ENCODE measurements at places on chromosomes 1 and 21.

DNA sequence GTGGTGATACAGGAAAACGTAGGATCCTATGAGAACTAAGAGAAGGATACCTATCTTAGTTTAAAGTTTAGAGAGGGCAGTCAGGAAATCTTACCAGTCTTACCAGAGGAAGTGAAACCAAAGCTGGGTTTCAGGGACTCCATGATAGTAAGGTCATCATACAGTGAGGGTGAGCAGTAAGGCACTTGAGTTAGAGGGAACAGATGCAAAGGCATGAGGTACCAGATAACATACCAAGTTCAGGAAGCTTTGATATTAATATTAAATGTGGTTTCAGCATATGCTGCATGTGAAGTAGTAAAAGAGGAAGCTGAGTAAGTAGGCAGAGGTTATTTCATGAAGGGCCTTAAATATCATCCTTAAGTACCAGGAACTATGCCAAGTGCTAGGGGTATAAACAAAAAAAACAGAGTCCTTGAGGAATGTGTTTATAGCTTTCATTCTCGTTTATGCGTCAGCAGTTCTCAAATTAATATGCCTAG, 16.9 kb downstream of the ATG4C start:
- DNase-seq, result no peak

DNA sequence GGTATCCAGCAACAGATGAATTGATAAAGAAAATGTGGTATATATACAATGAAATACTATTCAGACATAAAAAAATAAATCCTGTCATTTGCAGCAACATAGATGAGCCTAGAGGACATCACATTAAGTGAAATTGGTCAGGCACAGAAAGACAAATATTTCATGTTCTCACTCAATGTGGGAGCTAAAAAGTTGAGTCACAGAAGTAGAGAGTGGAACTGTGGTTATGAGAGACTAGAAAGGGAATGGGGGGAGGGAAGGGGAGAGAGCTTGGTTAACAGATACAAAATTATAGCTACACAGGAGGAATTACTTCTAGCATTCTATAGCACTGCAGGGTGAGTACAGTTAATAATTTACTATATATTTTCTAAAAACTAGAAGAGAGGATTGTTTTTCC, 37.1 kb upstream of the SERPINC1 start:
- no peak for DNase-seq

GRCh38 chr1:205122489-205122882, 708 bp upstream of the RBBP5 start:
- DNase-seq, result no peak

DNA sequence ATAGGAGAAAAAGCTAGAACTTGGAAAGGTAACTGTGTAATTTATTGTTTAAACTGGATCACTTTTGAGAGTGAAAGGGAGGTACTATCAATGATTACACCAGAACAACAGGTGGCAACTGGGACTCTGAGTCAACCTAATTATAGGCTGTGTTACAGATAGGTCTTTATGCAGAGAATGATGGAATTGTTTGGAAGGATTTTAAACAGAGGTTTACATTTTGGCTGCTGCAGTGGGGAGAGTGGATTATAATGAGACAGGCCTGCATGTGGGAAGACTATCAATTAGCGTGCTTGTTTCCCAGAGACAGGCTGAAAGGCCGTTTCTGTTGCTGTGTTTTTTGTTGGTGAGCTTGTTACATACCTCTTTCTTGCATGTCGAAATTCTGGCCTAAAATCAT, 432.9 kb downstream of the PLA2G4A start:
- no peak for DNase-seq

- DNase-seq, result peak; percentile 99
Observed at GRCh38 chr1:208183977-208184911, 59.9 kb downstream of the PLXNA2 start.

DNA sequence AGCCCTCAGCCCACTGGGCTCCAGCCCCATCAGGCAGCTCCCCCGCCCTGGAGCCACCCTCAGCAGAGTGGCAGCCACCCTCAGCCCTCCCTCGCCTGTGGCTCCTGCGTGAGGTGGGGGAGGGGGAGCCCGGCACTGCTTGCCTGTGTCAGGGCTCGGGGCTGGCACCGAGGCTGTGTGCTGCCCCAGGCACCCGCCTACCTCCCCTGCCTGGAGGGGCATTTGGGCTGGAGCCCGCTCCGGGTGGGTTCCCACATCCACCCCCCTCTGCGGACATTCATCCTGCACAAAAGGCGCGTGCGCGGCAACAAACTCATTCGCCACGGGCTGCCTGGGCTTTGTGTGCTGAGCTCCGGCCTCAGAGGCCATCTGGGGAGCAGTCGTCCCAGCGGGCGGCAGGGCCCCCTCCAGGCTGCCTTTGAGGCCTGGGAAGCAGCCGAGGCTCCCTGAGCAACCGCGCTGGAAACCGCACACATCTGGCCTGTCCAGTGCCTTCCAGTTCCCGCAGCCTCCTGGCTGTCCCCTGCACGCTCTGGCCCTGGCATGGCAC, 12.6 kb upstream of the TNFRSF14 start:
- no peak for DNase-seq

GRCh38 chr1:97739596-97740103, 181.2 kb downstream of the DPYD start:
- no peak for DNase-seq

- DNase-seq, result peak; percentile 71
Observed at GRCh38 chr1:78279051-78279450, 211.7 kb upstream of the PTGFR start.

GRCh38 chr1:240486611-240487010, 125.3 kb downstream of the GREM2 start:
- no peak for DNase-seq

DNA sequence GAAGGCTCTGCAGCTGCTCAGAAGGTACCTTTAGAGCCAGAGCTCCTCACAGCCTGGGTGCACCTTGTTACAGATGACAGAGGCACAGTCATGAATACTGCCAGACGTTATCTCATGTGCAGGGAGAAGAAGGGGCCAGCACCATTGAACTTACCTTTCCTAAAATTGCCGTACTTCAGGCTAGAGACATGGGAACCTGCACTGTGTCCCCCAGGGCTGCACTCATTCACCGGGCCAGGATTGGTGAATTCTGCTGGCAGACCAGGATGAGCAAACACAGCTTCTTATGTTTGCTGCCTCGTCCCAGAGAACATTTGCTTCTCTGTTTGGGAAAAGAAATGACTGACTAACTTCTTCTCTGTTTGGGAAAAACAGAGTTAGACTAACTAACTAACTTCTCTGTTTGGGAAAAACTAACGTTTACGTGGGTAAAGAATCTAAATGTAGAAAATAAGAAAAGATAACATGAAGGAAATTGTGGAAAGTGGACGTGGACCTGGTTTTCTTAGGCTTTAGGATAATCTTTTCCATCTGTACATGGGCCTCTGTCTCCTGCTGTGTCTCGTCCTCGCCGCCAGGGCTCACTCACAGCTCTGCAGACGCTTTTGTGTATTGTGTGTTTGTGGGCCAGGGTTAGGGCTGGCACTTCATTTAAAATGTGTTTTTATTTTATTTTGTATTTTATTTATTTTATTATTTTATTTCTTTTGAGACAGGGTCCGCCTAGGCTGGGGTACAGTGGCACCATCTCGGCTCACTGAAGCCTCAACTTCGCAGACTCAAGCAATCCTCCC, 9.9 kb downstream of the OBSCN start:
- DNase-seq, result no peak

DNA sequence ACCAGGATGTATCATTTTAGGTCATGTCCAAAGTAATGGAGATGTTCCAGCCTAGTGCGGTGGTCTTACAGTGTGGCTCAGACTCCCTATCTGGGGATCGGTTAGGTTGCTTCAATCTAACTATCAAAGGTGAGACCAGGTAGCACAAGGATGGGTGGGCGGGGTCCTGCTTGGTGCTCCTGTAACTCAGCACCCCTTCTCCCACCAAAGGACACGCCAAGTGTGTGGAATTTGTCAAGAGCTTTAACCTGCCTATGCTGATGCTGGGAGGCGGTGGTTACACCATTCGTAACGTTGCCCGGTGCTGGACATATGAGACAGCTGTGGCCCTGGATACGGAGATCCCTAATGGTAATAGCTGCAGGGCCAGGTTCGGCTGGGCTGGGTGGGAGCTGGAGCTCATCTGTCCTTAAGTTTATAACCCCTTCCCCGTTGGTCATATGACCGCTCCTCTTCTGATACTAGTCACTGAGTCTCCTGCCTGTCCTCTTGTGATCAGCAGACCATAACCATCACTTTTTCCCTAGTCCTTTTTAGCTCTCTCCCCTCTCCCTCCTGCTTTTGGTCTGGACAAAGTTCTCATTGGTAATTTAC, 5.4 kb downstream of the MARCKSL1 start:
- no peak for DNase-seq

DNA sequence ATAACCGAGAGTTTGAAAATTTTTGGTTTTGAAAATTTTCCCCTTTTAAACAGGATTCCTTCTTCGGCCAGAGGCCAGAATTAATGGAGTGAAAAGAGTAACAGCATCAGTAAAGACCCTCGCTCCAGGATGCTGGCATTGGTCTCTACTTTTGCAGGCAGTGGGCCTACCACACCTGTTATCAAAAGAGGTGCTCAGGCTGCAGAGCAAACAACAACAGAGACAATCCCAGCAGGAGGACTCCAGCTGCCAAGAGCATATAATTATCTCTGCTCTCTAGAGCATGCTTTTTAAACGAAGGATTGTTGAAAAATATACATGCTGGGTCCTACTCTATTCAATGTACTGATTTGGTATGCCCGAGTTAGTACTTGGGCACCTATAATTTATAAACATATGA, 1048.5 kb downstream of the PLA2G4A start:
- no peak for DNase-seq

GRCh38 chr1:26529405-26529654, 231 bp upstream of the RPS6KA1 start:
- no peak for DNase-seq

DNA sequence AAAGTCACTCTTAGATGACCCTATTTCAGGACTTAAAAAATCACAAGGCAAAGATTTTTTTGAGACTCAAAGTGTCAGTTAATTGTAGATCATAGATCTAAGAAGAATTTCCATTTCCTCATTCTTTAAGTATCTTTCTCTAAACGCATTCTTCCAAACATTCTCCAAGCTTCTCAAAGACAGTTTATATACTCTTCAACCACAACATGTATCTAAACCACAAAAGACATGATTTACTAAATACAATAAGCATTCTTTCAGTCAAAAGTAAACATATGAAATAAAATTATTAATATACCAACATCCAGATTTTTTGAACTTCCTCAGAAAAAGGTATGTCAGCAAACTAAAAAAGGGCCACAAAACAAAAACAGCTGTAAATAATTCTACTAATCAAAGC, 24.4 kb downstream of the RC3H1 start:
- DNase-seq, result no peak

- no peak for DNase-seq
Observed at GRCh38 chr1:65756616-65757015, 36.1 kb upstream of the PDE4B start.

DNA sequence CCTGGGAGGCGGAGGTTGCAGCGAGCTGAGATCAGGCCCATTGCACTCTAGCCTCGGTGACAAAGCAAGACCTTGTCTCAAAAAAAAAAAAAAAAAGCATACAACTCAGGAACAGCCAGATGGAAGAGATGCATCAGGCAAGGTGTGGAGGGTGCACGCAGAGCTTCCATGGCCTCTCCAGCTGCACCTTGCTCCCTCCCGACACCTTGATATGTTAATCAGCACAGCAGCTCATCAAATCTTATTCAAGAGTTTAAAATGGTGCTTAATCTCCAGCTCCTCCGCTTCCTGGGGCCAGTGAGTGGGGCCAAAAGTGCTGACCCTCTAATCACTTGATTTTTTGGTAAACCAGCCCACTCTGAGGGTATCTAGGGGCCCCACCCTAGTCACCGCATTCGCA, 29.3 kb upstream of the FAM89A start:
- no peak for DNase-seq

- DNase-seq, result no peak
Observed at GRCh38 chr1:63757334-63757733, 16.5 kb upstream of the ROR1 start.

DNA sequence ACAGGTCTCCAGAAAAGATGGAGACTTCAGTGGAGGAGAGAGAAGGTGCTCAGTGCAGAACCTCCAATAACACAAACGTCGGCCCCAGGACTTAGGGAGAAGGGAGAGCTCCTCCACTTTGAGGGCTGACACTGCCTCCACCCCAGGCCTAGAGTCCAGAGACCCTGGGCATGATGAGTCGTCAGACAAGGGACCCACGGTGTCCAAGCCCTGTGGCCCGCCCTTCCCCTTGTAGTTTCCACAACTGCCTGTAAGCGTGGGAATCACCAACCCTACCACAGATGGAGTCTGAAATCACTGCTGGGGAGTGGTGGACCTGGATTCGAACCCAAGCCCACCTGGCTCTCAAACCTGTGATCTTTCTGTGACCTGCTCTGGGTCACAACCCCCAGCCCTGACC, 281.1 kb downstream of the NPHP4 start:
- DNase-seq, result no peak

GRCh38 chr1:58815069-58815685, 31.3 kb upstream of the JUN start:
- peak; percentile 79 for DNase-seq

DNA sequence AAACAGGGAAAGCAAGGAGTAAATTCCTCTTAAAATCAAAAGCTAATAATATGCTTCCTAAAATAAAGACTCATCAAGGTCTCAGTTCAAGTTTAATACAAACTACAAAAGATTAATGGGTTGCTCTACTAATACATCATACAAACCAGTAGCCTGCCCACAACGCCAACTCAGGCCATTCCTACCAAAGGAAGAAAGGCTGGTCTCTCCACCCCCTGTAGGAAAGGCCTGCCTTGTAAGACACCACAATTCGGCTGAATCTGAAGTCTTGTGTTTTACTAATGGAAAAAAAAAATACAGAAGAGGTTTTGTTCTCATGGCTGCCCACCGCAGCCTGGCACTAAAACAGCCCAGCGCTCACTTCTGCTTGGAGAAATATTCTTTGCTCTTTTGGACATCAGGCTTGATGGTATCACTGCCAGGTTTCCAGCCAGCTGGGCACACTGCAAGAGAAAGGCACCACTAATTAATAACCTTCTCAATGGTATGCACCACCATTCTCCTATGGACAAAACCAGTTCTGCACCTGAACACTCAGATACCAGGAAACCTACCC, 10.6 kb downstream of the PRDX1 start:
- DNase-seq, result no peak

GRCh38 chr21:43273708-43274021, 104.9 kb downstream of the CRYAA start:
- DNase-seq, result no peak

GRCh38 chr1:78058670-78059069, 12.9 kb downstream of the GIPC2 start:
- DNase-seq, result no peak

DNA sequence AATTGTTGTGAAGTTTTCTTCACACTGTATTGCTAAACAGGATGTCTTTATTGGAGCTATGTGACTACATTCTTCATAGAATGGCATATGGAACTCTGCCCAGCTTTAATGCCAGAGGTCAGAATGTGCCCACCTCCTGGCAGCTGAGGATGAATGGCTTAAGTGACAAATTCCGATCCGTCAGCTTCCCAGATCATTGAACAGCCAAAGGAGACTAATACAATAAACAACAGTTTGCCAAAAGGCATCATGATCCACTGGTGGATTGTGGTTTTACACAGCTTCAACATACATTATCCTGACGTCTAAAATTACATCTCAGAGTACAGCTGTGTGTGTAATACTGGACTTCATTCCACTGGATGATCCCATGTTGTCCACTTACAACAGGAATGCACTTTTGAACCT, 68.7 kb upstream of the C1orf105 start:
- DNase-seq, result peak; percentile 9

GRCh38 chr1:213507472-213508223, 456.6 kb downstream of the RPS6KC1 start:
- no peak for DNase-seq

Data from amniotic stem cell (primary cell).